LNCaP clone FGC (cell line): ENCODE measurements at places on chromosomes 2 and 18.

- DNase-seq = no peak
Observed at GRCh38 chr18:50131591-50131990, 63.4 kb downstream of the MYO5B start.

GRCh38 chr2:10591207-10591606 is 98.6 kb downstream of the NOL10 start:
- no peak for DNase-seq

GRCh38 chr2:30612371-30612770 is 165.3 kb downstream of the LCLAT1 start:
- DNase-seq = no peak

GRCh38 chr18:6807515-6808257 is 78.2 kb downstream of the ARHGAP28 start:
- no peak for DNase-seq
